Cardiac muscle cell (in vitro differentiated cells and primary cell): ENCODE measurements at places on chromosomes 2 and 18. TPM values are rescaled to one million over a fixed set of nuclear protein-coding genes. Genes with fewer than 3 reads are reported as not detected.

DNA sequence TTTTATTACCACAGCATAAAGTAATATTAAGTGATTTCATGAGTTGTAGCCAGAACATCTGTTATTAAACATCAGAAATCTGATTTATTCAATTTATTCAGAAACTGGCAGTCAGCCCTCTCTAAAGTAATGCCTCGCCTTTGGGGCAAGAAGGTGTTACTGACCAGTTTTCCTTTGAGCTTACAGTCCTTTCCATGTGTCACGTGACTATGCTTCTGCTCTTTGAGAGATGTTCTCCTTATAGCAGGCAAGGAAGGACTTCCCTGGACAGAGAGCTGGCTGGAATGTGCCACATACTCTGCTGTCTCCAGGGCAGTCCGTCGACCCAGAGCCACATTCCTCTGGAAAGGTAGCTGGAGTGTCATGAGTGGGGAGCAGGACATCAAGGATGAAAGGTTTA lies 119.7 kb downstream of the RDH14 start:
- no peak for DNase-seq

- DNase-seq = peak; percentile 44
Observed at GRCh38 chr2:240998995-240999791, 775 bp downstream of the SNED1 start.

DNA sequence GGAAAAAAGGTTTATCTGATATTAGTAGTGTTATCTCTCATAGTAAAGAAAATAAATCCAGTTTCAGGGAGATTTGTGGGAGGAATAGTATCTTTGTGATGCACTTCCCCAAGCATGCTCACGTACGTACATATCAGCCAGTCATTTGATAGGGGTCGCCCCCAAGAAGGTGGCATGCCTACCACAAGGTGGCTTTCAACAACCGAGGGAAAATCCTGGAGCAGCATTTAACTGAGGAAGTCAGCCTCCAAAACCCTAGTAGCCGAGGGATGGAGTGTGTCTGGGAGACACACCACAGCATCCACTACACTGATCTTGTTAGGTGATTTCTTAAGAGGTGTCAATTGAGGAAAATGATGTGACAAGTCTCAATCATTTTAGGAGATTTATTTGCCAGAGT lies 623.9 kb downstream of the NYAP2 start:
- no peak for DNase-seq

DNA sequence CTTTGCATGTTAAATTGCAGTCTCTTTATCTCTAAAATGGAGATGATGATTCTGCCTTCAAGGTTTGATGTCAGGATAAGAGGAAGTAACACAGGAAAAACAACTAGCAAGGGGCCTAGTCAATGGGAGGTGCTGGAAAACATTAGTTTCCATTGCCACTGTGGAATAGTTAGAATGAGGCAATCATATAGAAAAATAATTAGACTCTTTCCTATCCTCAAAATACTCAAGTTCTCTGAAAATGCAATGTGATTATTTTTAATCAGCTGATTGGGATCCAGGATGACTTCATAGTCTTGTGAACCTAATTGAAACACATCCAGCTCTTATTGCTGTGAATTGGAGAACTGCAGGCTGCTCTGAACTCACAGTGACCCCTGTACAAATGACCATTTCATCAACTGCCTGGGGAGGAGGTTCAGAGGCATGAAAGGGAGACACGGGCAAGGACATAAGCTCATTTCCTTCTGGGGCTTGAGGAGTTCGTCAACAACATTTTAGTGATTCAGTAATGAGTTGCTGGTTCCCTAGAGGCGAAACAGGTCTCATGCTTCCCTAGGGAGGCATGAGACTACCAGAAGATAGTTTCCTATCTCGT lies 422.5 kb downstream of the LPIN1 start:
- peak; percentile 86 for DNase-seq

- no peak for DNase-seq
Observed at GRCh38 chr2:2842466-2842865, 511.4 kb upstream of the MYT1L start.

DNA sequence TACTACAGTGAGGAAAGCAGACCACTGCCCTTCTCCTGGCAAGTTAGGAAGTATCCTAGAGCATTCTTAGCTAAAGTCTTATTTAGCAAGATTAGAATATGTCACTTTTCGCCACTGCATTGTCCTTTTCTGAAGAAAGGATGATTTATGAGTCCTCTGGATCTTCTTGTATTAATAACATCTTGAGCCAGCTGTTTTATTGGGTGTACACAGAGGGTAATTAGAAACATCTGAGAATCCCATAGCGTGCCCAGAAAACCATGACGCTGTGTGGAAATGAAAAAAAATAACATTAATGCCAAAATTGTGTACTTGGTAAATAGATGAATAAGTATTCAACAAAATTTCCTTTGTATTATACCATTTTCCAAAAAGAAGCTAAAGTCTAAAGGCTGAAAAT lies 198.7 kb downstream of the LTBP1 start:
- peak; percentile 45 for DNase-seq

GRCh38 chr18:48611785-48612480 lies 73.1 kb downstream of the CTIF start:
- no peak for DNase-seq

GRCh38 chr2:170926743-170927297 lies 2.2 kb upstream of the GORASP2 start:
- no peak for DNase-seq

GRCh38 chr2:118521272-118521671 lies 326.2 kb downstream of the EN1 start:
- no peak for DNase-seq

DNA sequence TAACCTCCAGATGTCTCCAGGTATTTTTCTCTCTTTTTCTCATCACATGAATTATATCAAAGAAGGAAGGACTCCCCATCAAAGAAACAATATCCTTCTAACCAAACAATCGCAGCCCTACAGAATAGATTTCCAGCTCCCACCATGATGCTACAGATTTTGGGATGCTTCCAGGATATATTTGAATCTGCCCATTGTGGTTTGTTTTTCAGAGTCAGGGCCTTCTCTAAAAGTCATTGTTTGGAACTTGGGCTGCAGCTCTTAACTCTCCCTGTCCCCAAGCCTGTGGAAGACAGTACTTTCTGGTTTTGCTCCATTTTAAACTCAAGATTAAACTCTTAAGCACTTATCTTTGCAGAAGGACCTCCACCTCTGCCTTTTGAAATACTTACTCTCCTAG lies 223.2 kb downstream of the PMAIP1 start:
- no peak for DNase-seq

GRCh38 chr2:2392332-2392731 lies 61.3 kb upstream of the MYT1L start:
- DNase-seq = no peak

DNA sequence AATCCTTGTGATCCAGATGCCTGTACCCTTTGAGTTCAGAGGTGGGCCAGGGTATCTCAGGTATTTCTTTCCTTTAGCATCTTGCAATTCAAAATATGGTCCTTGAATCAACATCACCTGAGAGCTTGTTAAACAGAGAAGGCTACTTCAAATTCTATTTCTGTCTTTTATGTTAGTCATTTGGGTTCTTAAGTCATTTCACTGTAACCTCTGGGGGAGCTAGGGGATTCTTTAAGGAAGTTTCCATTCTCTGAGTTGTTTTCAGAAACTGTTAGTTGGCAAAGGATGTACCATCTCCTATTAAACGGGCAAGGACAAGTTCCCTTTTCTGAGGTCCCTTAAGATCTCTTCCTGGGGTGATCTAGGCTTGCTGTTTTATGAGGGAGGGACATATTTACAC lies 16.6 kb downstream of the CFLAR start:
- no peak for DNase-seq

DNA sequence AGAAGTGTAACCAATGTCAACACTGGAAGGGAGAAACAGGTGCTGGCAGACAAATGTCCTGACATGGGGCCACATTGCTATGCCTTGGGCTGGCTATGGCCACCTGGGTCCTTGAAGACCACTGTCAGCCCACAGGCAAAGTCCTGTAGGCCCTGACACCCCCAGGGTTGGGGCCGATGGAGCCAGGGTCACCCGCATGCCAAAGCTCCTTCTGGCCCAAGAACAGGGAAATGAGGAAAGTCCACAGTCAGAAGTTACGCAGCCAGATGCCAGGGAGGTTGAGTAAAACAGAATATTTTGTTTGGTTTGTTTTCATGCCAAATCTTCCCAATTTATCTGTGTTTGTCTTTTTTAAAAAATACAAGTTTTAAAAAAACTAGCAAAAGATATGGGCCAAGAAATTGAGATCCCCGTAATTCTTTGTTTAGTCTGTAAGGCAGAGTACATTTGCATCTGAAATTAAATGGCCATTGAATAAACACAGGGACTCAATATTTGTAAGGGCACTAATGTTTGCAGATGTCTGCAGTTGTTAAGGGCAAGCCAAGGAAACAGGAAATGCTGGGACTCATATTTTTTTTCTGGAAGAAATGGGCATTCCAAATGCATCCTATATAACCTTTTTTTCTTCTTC lies 186.4 kb downstream of the FAM210A start:
- DNase-seq = no peak

DNA sequence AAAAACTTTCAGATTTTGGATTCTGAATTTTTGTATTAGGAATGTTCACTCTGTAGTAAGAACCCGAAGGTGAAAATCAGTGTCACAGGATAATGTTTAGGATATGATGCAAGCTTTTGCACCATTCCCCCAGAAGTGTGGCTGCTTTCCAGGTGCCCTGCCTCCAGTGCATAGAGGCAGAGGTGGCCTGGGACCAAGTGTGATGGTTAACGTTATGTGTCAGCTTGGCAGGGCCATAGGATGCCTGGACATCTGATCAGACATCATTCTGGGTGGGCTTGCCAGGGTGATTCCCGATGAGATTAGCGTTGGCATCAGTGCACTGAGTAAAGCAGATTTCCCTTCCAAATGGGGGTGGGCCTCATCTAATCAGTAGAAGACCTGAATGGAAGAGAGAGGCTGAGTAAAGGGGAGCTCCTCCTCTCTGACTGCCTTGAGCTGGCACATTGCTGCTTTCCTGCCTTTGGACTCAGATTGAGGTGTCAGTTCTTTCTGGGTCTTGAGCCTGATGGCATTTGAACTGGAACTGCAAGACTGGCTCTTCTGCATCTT lies 177.4 kb upstream of the HS6ST1 start:
- no peak for DNase-seq

DNA sequence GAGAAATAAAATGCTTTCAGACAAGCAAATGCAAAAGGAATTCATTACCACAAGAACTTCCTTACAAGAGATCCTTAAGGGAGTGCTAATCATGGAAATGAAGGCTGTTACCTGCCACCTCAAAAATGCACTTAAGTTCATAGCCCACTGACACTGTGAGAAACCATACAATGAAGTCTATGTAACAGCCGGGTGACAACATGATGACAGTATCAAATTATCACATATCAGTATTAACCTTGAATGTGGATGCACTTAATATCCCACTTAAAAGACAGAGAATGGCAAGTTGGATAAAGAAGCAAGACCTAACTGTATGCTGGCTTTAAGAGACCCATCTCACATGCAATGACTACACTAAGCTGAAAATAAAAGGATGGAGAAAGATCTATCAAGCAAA lies 403.4 kb upstream of the MC4R start:
- DNase-seq = no peak

DNA sequence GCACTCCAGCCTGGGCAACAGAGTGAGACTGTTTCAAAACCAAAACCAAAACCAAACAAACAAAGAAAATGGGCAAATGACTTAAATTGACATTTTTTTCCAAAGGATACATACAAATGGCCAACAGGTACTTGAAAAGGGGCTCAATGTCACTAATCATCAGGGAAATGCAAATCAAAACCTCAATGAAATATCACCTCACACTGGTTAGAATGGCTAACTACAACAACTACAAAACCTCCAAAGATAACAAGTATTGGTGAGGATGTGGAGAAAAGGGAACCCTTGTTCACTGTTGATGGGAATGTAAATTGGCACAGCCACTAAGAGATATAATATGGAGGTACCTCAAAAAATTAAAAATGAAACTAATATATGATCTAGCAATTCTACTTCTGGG lies 213.2 kb upstream of the HS6ST1 start:
- DNase-seq = no peak

- peak; percentile 52 for DNase-seq
Observed at GRCh38 chr18:70337139-70337972, 48.5 kb downstream of the SOCS6 start.

- peak; percentile 2 for DNase-seq
Observed at GRCh38 chr2:88329815-88330603, 122.5 kb downstream of the FOXI3 start.

- DNase-seq = no peak
Observed at GRCh38 chr18:45617284-45617683, 2.0 kb downstream of the SLC14A2 start.

DNA sequence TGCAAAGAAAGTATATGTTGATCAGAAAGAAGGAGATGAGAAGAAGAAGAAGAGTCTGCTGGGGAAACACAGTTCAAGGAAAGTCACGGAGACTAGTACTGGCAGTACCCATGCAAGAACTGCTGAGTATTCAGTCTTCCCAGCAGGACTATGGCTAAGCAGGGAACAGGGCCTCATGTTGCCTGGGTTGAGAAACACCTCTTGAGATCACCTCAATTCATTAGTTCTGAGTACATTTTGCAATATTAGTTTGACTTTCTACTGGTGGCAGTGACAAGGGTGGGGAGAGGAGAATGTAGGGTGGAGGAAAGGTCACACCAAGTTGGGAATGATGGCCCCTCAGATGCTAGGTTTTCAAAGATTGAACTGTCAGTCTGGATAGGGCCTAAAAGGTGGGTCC lies 50.5 kb downstream of the MRPL33 start:
- DNase-seq = no peak

DNA sequence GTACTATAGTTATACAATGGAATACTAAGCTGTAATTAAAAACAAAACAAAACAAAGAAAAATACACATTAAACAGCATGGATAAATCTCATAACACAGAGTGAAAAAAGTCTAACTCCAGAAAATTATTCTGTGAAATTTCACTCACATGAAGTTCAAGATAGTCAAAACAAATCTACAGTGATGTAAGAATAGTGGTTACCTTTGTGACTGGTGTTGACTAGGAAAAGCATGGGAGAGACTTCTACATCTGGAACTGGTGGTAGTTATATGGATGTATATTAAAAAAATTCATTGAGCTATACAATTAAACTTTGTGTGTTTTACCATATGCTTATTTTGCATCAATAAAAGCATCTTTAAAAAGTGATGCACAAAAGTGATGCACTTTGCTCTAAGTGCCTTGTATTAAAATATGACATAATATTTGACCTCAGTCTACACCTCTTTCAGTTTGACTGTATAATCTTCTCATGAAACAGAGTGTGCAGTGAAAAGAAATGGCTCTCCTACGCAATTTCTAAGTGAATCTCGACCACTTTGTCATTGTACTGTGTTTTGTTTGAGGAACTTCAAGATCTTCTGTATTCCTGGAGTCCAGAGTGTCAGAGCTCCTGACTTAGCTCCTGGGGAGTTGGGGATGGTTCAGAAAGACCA lies 28.0 kb downstream of the STAT4 start:
- DNase-seq = no peak

Gene THSD7B
- polyA plus RNA-seq = not detected in 2 replicates

Gene KCNF1
- polyA plus RNA-seq = 0.75 and 1.9 TPM in 2 replicates

Gene NMUR1
- polyA plus RNA-seq = not detected in 2 replicates

Gene PFN4
- 0.36 and 1.9 TPM in 2 replicates for polyA plus RNA-seq

Gene PLEK
- 0.21 TPM in 1 of 2 replicates, not detected in the other for polyA plus RNA-seq

Gene LAMA3
- polyA plus RNA-seq = not detected in 2 replicates

Gene NT5C1B
- polyA plus RNA-seq = 0.32 and 1.9 TPM in 2 replicates

Gene SLC40A1
- 7.3 and 11.5 TPM in 2 replicates for polyA plus RNA-seq

Gene XDH
- polyA plus RNA-seq = 0.17 and 0.49 TPM in 2 replicates

Gene EIF4E2
- 85.5 and 101 TPM in 2 replicates for polyA plus RNA-seq

Gene CNOT11
- polyA plus RNA-seq = 74.2 and 78.0 TPM in 2 replicates

Gene MC2R
- polyA plus RNA-seq = not detected in 2 replicates

Gene REG1B
- not detected in 2 replicates for polyA plus RNA-seq

Gene UBXN2A
- 19.3 and 25.2 TPM in 2 replicates for polyA plus RNA-seq
